Left forelimb (tissue), 1 donor: ENCODE measurements at places on chromosomes 2 and 18.
A peak's percentile ranks its signal among the peaks of the same experiment; 100 is the strongest.

DNA sequence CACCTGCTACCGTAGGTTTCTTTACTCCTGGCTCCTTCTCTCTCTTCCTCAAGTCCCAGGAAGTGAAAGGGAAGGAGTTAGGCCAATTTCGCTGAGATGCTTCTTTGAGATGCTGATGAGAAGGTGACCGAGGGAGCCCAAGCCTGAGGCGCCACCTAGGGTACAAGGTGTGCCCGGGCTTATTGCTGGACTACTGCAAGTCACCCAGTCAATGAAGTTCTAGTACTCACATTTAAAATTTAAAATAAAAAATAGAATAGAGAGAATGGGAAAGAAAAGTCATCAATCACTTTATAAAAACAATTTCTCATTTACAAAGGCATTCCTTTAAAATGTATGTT, 45.3 kb downstream of the ACAA2 start:
- DNase-seq, result no peak

GRCh38 chr2:130851624-130852382, 15.1 kb downstream of the ARHGEF4 start:
- DNase-seq, result no peak

DNA sequence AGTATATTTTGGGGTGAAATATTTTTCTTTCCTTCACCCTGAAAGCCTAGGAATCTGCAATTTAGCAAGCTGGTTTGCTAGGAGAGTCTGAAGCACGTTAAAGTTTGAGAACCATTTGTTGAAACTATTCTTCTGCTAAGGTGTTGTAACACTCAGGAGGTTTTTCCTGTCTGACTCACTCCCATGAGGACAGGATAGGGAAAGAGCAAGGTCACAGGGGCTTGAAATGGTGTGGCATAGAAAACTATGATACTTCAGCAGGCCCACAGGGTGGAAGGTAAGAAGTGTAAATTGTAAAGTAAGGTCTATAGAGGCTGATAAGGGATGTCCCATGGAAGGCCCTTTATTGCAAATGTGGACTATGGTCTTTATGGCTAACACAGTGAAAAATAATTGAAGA, 177.7 kb upstream of the ZC3H15 start:
- no peak for DNase-seq

DNA sequence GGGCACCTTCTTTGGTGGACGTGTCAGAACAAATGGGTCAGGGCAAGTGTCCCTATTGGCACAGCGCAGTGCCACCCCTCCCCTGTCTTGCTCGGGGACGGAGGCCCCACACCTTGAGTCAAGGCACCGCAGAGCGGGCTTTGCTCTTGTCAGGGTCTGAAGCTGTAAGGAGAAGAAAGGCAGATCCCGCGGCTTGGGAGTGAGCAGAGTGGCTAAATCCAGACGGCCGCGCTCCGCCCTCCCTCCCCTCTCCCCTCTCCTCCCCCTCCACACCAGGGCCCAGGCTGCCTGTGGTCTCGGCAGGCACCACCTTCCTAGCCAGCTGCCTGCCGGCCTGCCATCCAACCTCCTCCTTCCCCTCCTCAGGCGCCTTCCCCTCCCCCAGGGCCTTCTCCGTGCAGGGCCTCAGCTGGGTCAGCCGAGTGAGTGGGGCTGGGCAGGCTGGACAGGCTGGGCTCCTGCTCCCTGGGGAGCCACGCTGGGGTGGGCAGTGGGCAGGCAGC, 25.8 kb downstream of the SPEG start:
- DNase-seq, result no peak

DNA sequence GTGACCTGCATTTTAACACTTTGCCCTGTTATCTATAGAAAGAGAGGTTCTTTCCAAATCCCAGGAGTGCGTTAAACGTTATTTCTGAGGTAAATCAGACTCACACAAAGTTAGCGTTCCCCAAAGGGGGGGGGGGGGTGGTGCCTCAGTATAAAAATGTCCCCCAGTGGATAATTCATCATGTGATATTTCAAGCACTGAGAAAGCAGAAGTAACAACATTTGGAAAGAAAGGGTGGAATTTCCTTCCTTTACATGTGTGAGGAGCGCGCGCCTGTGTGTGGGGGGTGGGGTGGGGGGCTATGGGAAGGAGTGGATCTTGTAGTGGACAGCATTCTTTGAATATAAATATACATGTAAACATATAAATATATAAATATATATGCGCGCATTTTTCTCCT, 630.9 kb downstream of the NYAP2 start:
- no peak for DNase-seq

DNA sequence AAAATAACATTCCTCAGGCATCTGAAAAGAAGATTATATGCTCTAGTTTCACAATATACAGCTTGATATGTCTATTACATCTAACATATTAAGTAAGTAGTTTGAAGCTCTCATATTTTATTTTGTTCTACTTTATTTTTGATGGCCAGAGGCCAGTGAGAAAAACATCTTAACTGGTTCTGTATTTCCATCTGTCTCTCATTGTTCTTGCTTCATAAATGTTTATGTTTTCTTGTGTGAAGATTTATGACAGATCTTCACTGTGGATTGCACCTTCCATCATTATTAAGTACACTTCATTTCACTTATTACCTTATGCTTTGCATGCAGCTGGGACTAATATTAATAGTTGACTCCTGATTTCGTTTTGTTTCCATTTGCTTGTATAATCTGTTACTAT, 511.2 kb downstream of the TSN start:
- DNase-seq, result no peak

GRCh38 chr2:101985101-101985792, 6.5 kb upstream of the IL1R2 start:
- no peak for DNase-seq

- no peak for DNase-seq
Observed at GRCh38 chr18:33424266-33424946, 16.1 kb downstream of the CCDC178 start.

DNA sequence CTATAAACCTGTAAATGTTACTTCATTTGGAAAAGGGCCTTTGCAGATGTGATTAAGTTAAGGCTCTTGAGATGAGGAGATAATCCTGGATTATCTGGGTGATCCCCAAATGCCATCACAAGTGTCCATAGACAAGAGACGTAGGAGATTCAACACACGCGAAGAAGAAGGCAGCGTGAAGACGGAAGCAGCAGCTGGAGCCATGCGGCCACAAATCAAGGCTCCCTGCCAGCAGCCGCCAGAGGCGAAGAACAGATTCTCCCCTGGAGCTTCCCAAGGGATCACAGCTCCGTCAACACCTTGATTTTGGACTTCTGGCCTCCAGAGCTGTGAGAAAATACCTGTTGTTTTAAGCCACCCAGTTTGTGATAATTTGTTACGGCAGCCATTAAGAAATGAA, 11.0 kb upstream of the VAPA start:
- no peak for DNase-seq

GRCh38 chr2:26567534-26567933, 73.6 kb downstream of the CIB4 start:
- peak; percentile 15 for DNase-seq

DNA sequence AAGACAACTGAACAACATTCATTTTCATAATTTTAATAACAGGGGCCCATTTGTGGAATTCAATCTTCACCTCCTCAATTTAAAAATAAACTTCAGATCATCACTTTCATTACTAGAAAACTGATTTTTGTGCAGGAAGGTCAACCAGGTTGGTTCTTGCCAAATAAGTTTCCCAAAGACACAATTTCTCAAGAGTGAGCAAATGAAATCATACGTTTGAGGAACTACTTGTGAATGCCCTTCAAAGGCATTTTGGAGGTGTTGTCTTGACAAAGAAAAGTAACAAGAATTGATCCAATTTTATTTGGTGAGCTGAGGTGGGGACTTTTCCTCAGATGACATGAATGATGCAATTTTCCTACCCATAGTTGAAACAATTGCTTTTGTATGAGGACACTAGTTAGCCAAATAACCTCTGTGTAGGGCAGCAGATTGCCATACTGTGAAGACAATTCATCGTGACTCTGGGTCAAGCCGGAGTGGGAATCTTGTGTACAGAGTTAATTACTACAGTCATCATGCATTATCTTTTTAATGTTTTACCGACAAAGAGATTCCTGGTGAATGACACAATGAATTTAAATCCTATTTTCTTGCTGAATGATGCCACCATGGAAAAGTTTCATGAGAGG, 121.8 kb downstream of the TGFA start:
- no peak for DNase-seq

- no peak for DNase-seq
Observed at GRCh38 chr2:22703286-22703920, 681.6 kb upstream of the KLHL29 start.
